ENCODE measurements at places on chromosomes 16 and 17. TPM values are rescaled to one million over a fixed set of nuclear protein-coding genes. Genes with fewer than 3 reads are reported as not detected.

The RMI2 gene
- not detected for total RNA-seq

The TMIGD1 gene
- not detected for total RNA-seq

GRCh38 chr16:30924076-30924912 is 922 bp downstream of the FBXL19 start:
- DNase-seq, result no peak
- H3K4me3 ChIP-seq, result peak overlapping the region; percentile 81
- H3K36me3 ChIP-seq, result no peaks in the 10 kb centered on the region
- no peaks in the 10 kb centered on the region for H3K27me3 ChIP-seq

- peaks cover 36% of the 10 kb centered on the region for H3K4me1 ChIP-seq
- no peaks in the 10 kb centered on the region for H3K27me3 ChIP-seq
- DNase-seq, result peak; percentile 73
- H3K27ac ChIP-seq, result peak overlapping the region; percentile 83
These were observed 30.2 kb downstream of the OGFOD1 start for GRCh38 chr16:56481468-56482122.

DNA sequence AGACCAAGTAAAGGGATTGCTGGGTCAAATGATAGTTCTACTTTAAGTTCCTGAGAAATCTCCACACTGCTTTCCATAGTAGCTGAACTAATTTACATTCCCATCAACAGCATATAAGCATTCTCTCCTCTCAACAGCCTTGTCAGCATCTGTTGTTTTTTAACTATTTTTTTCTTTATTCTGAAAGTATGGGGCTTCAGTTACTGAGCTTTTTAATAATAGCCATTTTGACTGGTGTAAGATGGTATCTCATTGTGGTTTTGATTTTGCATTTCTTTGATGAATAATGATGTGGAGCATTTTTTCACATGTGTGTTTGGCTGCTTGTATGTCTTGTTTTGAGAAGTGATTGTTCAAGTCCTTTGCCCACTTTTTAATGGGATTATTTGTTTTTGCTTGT is 2.5 kb downstream of the KRTAP2-2 start:
- DNase-seq, result no peak
- H3K4me1 ChIP-seq, result no peaks in the 10 kb centered on the region
- no peaks in the 10 kb centered on the region for H3K36me3 ChIP-seq

The TIMM22 gene
- total RNA-seq, result 10.6 TPM

GRCh38 chr17:80421381-80422090 is 6.6 kb downstream of the ENDOV start:
- peaks cover 35% of the 10 kb centered on the region for H3K4me1 ChIP-seq
- H3K4me3 ChIP-seq, result no peak overlapping the region

DNA sequence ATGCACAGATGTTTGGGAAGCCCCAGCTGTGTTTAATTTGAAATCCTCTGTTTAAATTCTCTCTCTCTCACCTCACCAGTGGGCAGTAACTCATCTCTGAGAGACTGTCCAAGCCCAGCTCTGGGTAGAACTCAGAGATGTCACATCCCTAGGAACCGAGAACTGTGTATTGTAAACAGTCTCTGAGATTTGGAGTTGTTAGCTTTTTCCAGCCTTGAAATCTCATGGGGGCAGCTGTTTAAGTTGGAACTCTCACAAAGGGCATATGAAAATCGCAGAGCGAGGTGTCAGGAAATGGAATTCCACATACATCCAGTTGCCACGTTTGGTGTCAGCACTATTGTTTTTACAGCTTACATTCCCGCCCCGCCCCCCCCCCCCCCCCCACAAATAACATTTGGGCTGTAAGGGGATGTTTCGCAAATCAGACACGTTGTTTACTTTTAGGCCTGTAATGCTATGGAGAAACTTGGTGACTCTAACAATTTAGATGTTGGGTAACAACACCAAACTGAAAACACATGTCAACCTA is 34.3 kb downstream of the VPS35L start:
- no peak for DNase-seq
- no peak overlapping the region for H3K27ac ChIP-seq
- H3K36me3 ChIP-seq, result peaks cover 77% of the 10 kb centered on the region

DNA sequence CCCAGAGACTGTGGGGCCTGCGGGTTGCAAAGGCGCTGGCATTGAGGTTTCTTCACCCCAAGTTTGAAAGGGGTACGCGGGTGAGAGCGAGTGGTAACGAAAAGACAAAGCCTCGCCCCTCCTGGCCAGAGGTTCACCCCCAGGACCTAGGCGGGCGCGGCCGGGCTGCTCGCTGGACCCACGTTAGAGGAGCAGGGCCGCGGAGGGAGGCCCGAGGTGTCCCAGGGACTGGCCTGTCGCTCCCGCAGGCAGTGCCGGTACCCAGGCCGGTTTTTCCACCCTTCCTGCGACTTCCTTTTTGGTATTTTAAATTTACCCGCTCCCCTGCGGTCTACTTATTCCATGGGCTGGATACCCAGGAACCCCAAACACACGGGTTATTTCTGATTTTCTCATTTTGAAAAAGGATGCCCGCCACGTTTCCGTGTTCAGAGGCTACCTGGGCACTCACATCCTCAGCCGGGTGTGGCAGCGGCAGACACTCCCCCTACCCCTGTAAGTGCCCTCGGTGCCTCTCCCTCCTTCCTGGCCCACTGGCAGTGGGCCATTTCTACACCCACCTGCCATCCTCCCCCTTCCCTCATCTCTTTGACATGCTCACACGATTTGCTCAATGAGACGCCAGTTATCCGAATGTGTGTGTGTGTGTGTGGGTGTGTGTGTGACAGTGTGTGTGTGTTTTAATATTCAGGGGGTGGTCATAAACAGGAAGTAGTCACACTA is 1.6 kb upstream of the FOXL1 start:
- H3K36me3 ChIP-seq, result no peaks in the 10 kb centered on the region
- H3K4me1 ChIP-seq, result peaks cover 6% of the 10 kb centered on the region

DNA sequence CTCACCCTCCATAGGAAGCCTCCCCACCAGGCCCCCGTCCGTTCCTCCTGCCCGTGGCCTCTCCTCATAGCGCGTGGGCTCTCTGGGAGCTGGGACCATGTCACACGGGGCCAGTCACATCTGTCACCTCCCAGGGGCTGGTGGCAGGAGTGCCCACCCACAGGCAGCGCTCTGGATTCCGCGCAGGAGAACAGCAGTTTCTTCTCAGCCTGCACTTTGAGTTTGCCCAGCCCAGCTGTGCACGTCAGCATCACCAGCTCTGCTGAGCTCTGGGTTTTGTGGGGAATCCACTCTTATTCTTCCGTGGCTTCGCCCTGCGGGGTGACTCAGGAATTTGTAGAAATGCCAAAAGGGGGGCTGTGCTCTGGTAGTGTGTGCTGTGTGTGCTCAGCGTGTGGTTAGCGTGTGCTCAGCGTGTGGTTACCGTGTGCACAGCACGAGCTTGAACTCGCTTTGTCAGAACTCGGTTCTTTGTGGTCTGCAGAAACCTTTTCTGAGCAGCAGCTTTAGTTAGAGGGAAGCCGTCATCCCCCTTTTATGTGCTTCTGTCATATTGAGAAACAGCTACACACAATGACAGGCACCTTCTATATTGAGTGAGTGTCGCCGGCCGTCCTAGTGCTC is 3.2 kb downstream of the ACSF3 start:
- no peak overlapping the region for H3K4me3 ChIP-seq
- no peaks in the 10 kb centered on the region for H3K27me3 ChIP-seq
- peaks cover 29% of the 10 kb centered on the region for H3K36me3 ChIP-seq
- no peak for DNase-seq

DNA sequence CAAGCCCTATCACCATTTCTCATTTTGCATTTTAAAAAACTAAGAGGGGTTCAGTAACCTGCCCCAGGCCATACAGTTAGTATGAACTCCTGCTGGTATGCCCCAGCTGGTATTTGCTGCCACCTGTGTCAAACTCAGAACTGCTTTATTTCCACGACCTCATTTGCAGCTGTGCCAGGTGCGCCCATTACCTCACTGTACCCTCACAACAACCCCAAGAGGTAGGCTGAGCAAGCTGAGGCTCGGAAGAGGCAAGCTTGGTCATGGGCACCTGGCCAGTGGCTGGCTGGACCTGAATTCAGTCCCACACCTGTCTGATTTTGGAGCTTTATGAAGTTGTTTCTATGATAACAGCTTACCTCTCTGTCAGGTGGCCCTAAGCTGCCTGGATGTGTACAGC is 7.6 kb downstream of the EPN2 start:
- H3K4me1 ChIP-seq, result peaks cover 35% of the 10 kb centered on the region
- no peak for DNase-seq
- no peaks in the 10 kb centered on the region for H3K27me3 ChIP-seq
- no peak overlapping the region for H3K27ac ChIP-seq
- H3K4me3 ChIP-seq, result no peak overlapping the region
- H3K36me3 ChIP-seq, result no peaks in the 10 kb centered on the region

DNA sequence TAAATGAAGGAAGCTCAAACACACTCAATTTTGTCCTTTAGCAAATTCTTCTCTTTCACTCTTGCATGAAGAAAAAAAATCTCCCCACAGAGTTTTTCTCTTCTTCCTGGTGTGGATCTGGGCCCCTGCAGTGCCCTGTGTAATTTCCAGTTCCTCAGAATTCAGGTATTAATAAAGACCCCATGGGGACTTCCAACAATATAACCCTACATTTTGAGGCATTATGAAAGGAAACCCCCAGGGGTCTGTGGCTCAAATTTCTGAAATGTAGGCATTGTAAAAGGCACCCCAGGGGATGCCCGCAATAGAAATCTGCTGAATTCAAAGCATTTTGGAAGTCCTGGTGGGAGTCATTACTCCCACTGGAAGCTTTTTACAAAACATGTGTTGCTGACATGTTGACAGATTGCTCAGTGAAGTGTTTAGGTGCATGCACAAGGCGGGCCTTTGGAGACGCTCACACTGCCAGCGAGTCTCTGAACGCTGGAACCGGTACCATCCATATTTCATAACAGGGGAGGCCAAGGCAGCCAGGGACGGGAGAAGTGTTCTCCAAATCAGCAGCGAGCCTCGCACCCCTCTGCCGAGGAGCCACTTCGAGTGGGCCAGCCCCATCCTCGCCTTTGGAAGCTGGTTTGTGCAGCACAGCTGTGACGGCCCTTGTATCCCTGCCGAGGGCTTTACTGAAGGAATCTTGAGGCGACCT is 154.0 kb downstream of the ZNF423 start:
- peak; percentile 88 for DNase-seq
- peaks cover 30% of the 10 kb centered on the region for H3K4me1 ChIP-seq
- no peak overlapping the region for H3K4me3 ChIP-seq
- H3K27me3 ChIP-seq, result no peaks in the 10 kb centered on the region
- no peak overlapping the region for H3K27ac ChIP-seq

GRCh38 chr17:46121841-46122485 is 71.3 kb downstream of the KANSL1 start:
- H3K27me3 ChIP-seq, result no peaks in the 10 kb centered on the region
- H3K27ac ChIP-seq, result peak overlapping the region; percentile 74
- no peak for DNase-seq
- peaks cover 84% of the 10 kb centered on the region for H3K4me1 ChIP-seq

The C17orf67 gene
- total RNA-seq, result 0.20 TPM

DNA sequence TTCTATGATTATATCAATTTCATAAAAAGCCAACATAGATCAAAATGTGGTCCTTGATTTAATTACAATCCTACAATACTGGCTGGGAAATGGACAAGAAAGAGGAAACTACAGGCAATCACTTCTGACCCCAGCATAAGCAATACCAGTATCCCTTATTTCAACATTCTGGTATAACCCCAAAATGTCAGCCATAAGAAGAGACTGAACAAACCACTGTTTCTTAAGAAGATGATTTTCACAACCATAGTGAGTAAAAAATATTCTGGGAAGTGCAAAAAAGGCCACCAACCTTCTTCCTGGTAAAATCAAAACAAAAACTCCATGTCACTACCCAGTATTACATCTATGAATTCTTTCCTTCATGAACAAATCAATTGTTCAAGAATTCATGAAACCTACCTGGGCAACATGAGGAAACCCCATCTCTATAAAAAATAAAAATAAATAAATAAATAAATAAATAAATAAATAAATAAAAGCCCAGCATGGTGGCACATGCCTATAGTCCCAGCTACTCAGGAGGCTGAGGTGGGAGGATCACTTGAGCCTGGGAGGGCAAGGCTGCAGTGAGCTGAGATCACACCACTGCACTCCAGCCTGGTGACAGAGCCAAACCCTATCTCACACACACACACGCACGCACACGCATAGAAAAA is 7.5 kb downstream of the N4BP1 start:
- no peak for DNase-seq
- no peaks in the 10 kb centered on the region for H3K27me3 ChIP-seq
- H3K36me3 ChIP-seq, result no peaks in the 10 kb centered on the region
- H3K4me1 ChIP-seq, result peaks cover 74% of the 10 kb centered on the region
- no peak overlapping the region for H3K27ac ChIP-seq

- no peaks in the 10 kb centered on the region for H3K27me3 ChIP-seq
- peaks cover 12% of the 10 kb centered on the region for H3K4me1 ChIP-seq
- DNase-seq, result no peak
These were observed 1.4 kb upstream of the SP6 start for GRCh38 chr17:47852113-47852949.

The MIEN1 gene
- total RNA-seq, result 44.3 TPM

- H3K4me3 ChIP-seq, result no peak overlapping the region
- H3K36me3 ChIP-seq, result peaks cover 7% of the 10 kb centered on the region
- peaks cover 22% of the 10 kb centered on the region for H3K4me1 ChIP-seq
- no peak for DNase-seq
These were observed 9.0 kb downstream of the NTHL1 start for GRCh38 chr16:2038382-2039231.

The RRAD gene
- total RNA-seq, result 164 TPM

The GUCY2D gene
- not detected for total RNA-seq

GRCh38 chr17:44547625-44548267 is 9.5 kb upstream of the FZD2 start:
- no peaks in the 10 kb centered on the region for H3K4me1 ChIP-seq
- no peak for DNase-seq
- H3K36me3 ChIP-seq, result no peaks in the 10 kb centered on the region
- H3K27ac ChIP-seq, result no peak overlapping the region
- H3K27me3 ChIP-seq, result peaks cover 15% of the 10 kb centered on the region

GRCh38 chr17:7744416-7744815 is 26.9 kb downstream of the DNAH2 start:
- H3K4me1 ChIP-seq, result no peaks in the 10 kb centered on the region
- H3K27ac ChIP-seq, result no peak overlapping the region
- no peak overlapping the region for H3K4me3 ChIP-seq
- no peaks in the 10 kb centered on the region for H3K27me3 ChIP-seq
- no peaks in the 10 kb centered on the region for H3K36me3 ChIP-seq

GRCh38 chr17:50278526-50279180 is 4.4 kb downstream of the TMEM92 start:
- H3K27me3 ChIP-seq, result no peaks in the 10 kb centered on the region
- no peak overlapping the region for H3K4me3 ChIP-seq
- no peak for DNase-seq
- no peak overlapping the region for H3K27ac ChIP-seq
- H3K4me1 ChIP-seq, result no peaks in the 10 kb centered on the region

The HEXD gene
- 21.3 TPM for total RNA-seq

DNA sequence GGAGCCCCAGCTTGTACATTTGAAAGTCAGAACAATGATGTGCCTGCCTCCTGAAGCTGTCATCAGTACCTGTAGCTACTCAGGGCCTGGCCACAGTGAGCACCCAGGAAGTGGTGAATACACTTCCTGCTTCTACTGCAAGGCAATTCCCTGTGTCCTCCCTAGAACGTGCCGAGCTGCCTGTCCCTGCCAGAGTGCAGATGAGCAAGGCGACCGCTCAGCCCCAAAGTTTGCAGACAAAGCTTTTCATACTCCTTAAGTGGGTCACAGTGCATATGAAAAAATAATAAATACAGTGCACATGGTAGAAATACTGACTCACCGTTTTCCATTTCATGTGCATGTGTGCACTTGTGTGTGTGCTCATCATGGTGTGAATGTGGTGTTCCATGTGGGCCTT is 77.3 kb downstream of the MPRIP start:
- peaks cover 87% of the 10 kb centered on the region for H3K4me1 ChIP-seq
- H3K36me3 ChIP-seq, result no peaks in the 10 kb centered on the region
- H3K4me3 ChIP-seq, result no peak overlapping the region
- no peaks in the 10 kb centered on the region for H3K27me3 ChIP-seq

The FA2H gene
- total RNA-seq, result not detected

All from psoas muscle (tissue), 8 donors.